ENCODE measurements at places on chromosomes 1 and 21.

DNA sequence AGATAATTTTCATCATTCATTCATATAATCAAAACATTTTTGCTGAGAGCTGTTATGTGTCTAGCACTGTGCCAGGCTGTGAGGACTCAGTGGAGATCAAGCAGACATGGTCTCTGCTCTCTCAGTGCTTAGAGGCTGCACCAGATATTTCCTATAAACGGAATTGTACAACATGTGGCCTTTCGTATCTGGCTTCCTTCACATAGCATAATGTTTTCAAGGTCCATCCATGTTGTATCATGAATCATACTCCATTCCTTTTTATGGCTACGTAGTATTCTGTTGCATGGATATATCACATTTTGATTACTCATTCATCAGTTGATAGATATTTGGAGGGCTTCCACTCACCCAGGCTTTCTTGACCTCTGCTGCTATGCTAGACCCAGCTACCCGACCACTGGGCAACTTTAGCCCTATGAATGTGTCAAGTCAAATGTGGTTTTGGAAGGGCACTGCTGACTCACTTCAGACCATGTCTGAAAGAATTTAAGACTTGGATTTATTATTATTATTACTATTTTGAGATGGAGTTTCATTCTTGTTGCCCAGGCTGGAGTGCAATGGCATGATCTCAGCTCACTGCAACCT is 18.5 kb downstream of the NCF2 start:
- peaks cover 36% of the 10 kb centered on the region for H3K36me3 ChIP-seq
- peaks cover 9% of the 10 kb centered on the region for H3K4me1 ChIP-seq
- H3K4me3 ChIP-seq, result no peak overlapping the region
- no peak overlapping the region for H3K27ac ChIP-seq
- H3K27me3 ChIP-seq, result no peaks in the 10 kb centered on the region

GRCh38 chr1:36253161-36253862 is 29.1 kb downstream of the THRAP3 start:
- no peaks in the 10 kb centered on the region for H3K27me3 ChIP-seq
- H3K4me3 ChIP-seq, result no peak overlapping the region
- H3K4me1 ChIP-seq, result peaks cover 21% of the 10 kb centered on the region
- H3K36me3 ChIP-seq, result no peaks in the 10 kb centered on the region

GRCh38 chr1:113605146-113605545 is 154.1 kb downstream of the PHTF1 start:
- H3K4me1 ChIP-seq, result no peaks in the 10 kb centered on the region
- H3K27me3 ChIP-seq, result no peaks in the 10 kb centered on the region
- no peaks in the 10 kb centered on the region for H3K36me3 ChIP-seq

- H3K36me3 ChIP-seq, result no peaks in the 10 kb centered on the region
- no peaks in the 10 kb centered on the region for H3K27me3 ChIP-seq
- no peaks in the 10 kb centered on the region for H3K4me1 ChIP-seq
- no peak overlapping the region for H3K27ac ChIP-seq
These were observed 18.2 kb upstream of the FCGR2A start for GRCh38 chr1:161486806-161487741.

- no peaks in the 10 kb centered on the region for H3K36me3 ChIP-seq
- no peak overlapping the region for H3K27ac ChIP-seq
- no peak overlapping the region for H3K4me3 ChIP-seq
- H3K4me1 ChIP-seq, result no peaks in the 10 kb centered on the region
- DNase-seq, result no peak
- H3K27me3 ChIP-seq, result no peaks in the 10 kb centered on the region
These were observed 567.2 kb downstream of the NPHP4 start for GRCh38 chr1:5424802-5425703.

- DNase-seq, result no peak
- no peak overlapping the region for H3K4me3 ChIP-seq
- no peaks in the 10 kb centered on the region for H3K27me3 ChIP-seq
- peaks cover 7% of the 10 kb centered on the region for H3K36me3 ChIP-seq
- no peaks in the 10 kb centered on the region for H3K4me1 ChIP-seq
These were observed 5.8 kb upstream of the CLDN19 start for GRCh38 chr1:42745851-42746250.

Measured in GM12878 (cell line).